Sigmoid colon (tissue), 7 donors: ENCODE measurements at places on chromosomes 3 and 15. TPM values are rescaled to one million over a fixed set of nuclear protein-coding genes. Genes with fewer than 3 reads are reported as not detected.

The LRTM1 gene
- not detected for polyA plus RNA-seq

The POTEB gene
- polyA plus RNA-seq = not detected

The NLGN1 gene
- polyA plus RNA-seq = not detected

The CXCR6 gene
- not detected for polyA plus RNA-seq

The SLC9A9 gene
- 2.5 TPM for polyA plus RNA-seq

The FRMD5 gene
- polyA plus RNA-seq = 0.92 TPM

The P3H2 gene
- polyA plus RNA-seq = 1.8 TPM

The ZNF774 gene
- 1.8 TPM for polyA plus RNA-seq

The SEMA5B gene
- polyA plus RNA-seq = not detected

The SLC15A2 gene
- 1.4 TPM for polyA plus RNA-seq

The FOXB1 gene
- polyA plus RNA-seq = not detected

The PLAAT1 gene
- polyA plus RNA-seq = not detected

The ESYT3 gene
- polyA plus RNA-seq = 0.63 TPM

The C3orf20 gene
- not detected for polyA plus RNA-seq

The PPCDC gene
- polyA plus RNA-seq = 31.2 TPM

The NAA50 gene
- polyA plus RNA-seq = 66.6 TPM

The GPR27 gene
- polyA plus RNA-seq = 1.4 TPM

The FAM174B gene
- 8.1 TPM for polyA plus RNA-seq

The CDCP1 gene
- 7.2 TPM for polyA plus RNA-seq

The LRRIQ4 gene
- polyA plus RNA-seq = not detected

The WNT5A gene
- 2.0 TPM for polyA plus RNA-seq

The RBPMS2 gene
- polyA plus RNA-seq = 4.8 TPM

The LMOD3 gene
- 0.23 TPM for polyA plus RNA-seq

The ENTPD3 gene
- 2.5 TPM for polyA plus RNA-seq

The RBP2 gene
- polyA plus RNA-seq = 57.1 TPM

The IQCF2 gene
- polyA plus RNA-seq = not detected

The LRRFIP2 gene
- 61.9 TPM for polyA plus RNA-seq

The ITIH3 gene
- not detected for polyA plus RNA-seq

The STAB1 gene
- polyA plus RNA-seq = 58.5 TPM

The MELTF gene
- 1.8 TPM for polyA plus RNA-seq

The TM4SF4 gene
- polyA plus RNA-seq = not detected

The SPESP1 gene
- polyA plus RNA-seq = not detected

The AGBL1 gene
- polyA plus RNA-seq = not detected

The GHSR gene
- polyA plus RNA-seq = not detected

The CYP11A1 gene
- polyA plus RNA-seq = 0.22 TPM

The COL6A6 gene
- not detected for polyA plus RNA-seq

The BBS4 gene
- polyA plus RNA-seq = 4.4 TPM

The TRAK1 gene
- 31.8 TPM for polyA plus RNA-seq

The RAD18 gene
- polyA plus RNA-seq = 4.8 TPM

The GOLGA6L4 gene
- polyA plus RNA-seq = 0.69 TPM

The FEZF2 gene
- not detected for polyA plus RNA-seq

The FHIT gene
- polyA plus RNA-seq = 4.9 TPM

The PPARG gene
- 48.3 TPM for polyA plus RNA-seq

The GP5 gene
- polyA plus RNA-seq = 0.69 TPM

The CCR3 gene
- 0.69 TPM for polyA plus RNA-seq

The ATP10A gene
- polyA plus RNA-seq = 3.2 TPM

The METTL6 gene
- 5.4 TPM for polyA plus RNA-seq

The IL5RA gene
- not detected for polyA plus RNA-seq

The SLC30A4 gene
- 3.6 TPM for polyA plus RNA-seq

The MESP2 gene
- 1.3 TPM for polyA plus RNA-seq
